Esophagus squamous epithelium (tissue), 5 donors: ENCODE measurements at places on chromosomes 5 and 9.

GRCh38 chr9:88580961-88581360 is 46.0 kb downstream of the NXNL2 start:
- DNase-seq = no peak

- DNase-seq = no peak
These were observed 9.2 kb upstream of the PHYHD1 start for GRCh38 chr9:128911529-128912035.

DNA sequence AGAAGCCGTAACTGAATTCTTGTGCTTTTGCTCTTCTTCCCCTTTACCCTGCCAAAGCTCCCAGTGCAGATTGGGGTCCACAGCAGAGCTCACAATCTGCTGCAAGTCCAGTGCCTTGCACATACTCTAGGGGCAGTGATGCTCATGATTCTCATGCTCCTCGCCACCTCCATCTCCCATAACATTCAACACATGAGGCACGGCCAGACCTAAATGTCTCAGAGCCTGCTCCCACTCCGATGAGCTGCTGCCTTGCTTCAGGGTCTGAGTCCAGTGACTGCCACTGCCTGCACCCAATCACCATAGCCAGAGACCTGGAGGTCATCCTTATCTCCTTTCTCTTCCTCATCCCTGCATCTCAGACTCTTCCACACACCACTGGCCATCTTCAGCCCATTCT is 10.5 kb downstream of the CSF1R start:
- no peak for DNase-seq

DNA sequence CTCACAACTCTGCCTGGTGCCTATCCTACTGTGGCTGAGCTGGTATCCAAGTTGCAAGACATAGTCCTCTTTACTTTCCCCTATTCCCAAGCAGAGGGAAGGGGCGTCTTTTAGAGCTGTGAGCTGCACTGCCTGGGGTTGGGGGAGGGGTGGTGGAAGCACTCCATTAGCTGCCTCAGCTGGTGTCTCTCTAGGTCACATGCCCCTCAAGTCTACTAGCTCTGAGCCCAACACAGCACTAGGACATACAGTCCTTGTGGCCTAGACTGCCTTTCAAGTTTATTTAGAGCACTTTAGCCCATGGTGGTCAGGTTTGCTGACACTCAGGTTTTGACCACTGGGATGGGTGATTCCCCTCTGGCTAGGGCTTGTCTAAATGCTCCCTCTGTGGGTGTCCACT is 54.7 kb downstream of the SREK1 start:
- no peak for DNase-seq

- no peak for DNase-seq
These were observed 404.5 kb downstream of the YTHDC2 start for GRCh38 chr5:113917997-113918396.

DNA sequence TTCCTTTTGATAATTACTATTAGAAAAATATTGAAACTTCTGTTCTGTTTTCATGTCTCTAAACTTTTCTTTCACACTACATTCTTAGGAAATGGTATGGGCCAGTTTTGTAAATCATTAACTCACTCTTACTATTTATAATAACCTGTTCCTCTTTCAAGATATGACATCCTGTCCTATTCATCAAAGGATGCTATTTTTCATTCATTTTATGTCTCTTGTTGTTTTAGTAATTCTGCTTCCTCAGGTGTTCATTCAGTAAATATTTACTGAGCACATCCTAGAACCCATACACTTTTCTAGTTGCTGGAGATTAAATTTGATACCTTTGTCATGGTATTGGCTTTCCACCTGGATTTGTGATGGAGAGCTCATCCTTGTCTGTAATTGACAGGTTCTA is 58.0 kb downstream of the GDA start:
- DNase-seq = no peak

- no peak for DNase-seq
These were observed 77.5 kb downstream of the CERT1 start for GRCh38 chr5:75433814-75434506.

- no peak for DNase-seq
These were observed 343.1 kb downstream of the CTNND2 start for GRCh38 chr5:11560915-11561697.

- DNase-seq = no peak
These were observed 31.9 kb upstream of the ZNF354A start for GRCh38 chr5:178762391-178762790.

GRCh38 chr9:111789881-111790280 is 4.9 kb downstream of the SHOC1 start:
- no peak for DNase-seq

DNA sequence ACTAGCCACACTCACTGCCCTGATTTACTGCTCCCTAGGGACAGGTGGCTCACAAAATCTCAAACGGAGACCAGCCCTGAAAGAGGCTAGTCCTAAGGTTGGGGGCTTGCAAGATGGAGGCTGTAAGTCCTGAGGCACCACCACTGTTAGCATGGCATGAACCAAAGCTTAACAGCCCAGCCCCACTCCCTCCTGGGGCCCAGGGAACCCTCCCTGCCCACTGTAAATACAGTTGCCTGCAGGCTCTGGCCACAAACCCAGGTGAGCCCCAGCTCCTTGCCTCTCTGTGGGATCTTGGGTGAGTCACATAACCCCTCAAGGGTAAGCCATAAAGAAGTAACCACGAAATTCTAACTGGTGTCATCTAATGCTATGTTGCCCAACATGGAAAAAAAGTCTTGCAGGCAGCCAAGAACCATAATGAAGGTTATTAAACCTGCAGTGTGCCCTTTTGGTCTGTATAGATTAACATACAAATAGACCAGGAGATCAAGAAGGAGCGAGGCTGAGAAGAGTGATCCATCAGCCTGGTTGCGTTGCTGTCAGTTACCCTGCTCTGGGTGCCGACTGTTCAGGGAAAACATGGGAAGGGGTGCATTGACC is 1.7 kb upstream of the POMT1 start:
- DNase-seq = no peak

DNA sequence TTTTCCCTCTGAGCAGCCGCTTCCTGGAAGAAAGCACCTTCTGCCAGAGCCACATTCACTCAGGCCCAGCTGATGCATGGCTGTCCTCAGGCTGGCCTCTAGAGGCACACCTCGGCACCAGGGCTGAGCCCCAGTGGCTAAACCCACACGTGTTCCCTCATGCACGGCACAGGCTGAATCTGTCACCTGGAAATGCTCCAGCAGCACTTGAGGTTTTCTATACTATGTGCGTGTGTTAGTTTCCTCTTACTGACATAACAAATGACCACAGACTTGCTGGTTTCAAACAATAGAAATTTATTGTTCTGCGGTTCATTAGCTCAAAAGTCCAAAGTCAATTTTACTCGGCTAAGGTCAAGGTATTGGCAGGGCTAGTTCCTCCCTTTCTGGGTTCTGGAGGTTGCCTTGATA is 141.4 kb downstream of the LRRC70 start:
- DNase-seq = no peak

- DNase-seq = no peak
These were observed 106.0 kb downstream of the ARRDC3 start for GRCh38 chr5:91277093-91277626.

GRCh38 chr5:140821375-140822280 is at the start of gene PCDHA5:
PCDHA5 (plus strand) TSS chr5:140821613.
- DNase-seq = no peak

DNA sequence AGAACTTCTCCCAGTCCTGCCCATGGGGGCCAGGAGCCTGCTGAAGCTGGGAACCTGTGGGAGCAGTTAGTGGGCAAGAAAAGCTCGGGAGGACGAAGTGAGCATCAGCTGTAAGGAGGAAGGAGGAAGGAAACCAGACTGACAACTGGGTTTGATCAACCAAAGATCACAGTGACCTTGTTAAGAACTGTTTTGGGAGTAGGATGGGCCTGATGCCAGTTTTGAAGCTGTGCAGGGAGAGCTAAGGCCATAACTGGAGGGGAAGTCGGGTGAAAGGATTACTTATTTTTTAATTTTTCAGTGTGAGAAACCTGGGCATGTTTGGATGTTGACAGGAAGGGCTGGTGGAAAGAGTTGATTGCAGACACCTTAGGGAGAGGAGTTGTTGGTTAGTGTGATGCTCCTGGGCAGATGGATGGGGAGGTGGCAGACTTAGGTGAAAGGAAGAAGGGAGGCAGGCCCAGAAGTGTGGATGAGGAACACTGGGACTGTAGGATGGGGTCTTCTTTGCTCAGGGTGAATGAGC is 58.3 kb upstream of the KLF4 start:
- no peak for DNase-seq

GRCh38 chr9:93252781-93253530 is 69.0 kb downstream of the WNK2 start:
- no peak for DNase-seq

GRCh38 chr5:178403351-178403750 is 170.7 kb upstream of the PHYKPL start:
- no peak for DNase-seq

DNA sequence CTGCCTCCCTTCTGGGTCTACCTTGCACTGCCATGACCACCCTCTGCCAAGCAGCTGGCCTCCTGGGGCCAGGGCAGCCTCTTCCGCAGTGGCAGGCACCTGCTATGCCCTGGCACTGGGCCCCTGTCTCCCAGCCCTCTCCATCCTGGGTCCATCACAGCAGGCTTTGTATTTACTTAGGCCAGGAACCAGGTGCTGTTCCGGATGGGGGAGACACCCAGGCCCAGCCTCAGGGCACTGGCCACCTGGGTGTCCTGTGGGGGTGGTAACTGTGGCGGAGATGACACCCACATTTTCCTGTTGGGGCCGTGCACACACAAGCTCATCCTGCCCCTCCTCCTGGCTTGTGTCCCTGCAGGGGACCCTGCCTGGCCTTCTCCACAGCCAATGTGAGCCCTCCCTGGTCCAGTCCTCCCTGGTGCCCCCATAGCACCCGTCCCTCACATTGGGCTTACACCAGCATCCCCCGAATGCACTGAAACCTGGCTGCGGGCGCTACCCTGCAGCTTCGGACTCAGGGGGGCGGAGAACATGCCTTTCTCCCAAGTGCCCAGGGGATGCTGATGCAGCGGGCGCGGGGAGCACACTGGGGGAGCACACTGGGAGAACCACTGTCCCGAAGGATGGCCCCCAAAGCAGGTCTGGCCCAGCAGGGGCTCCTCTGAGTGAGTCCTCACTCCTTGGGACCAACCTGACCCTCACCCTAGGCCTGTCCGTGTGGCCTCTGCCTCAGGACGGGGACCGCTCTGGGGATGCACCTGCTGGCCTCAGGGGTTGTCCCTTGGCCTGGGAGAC is 17.9 kb downstream of the FAM163B start:
- no peak for DNase-seq

GRCh38 chr5:76145945-76146344 is 62.8 kb downstream of the SV2C start:
- DNase-seq = no peak

DNA sequence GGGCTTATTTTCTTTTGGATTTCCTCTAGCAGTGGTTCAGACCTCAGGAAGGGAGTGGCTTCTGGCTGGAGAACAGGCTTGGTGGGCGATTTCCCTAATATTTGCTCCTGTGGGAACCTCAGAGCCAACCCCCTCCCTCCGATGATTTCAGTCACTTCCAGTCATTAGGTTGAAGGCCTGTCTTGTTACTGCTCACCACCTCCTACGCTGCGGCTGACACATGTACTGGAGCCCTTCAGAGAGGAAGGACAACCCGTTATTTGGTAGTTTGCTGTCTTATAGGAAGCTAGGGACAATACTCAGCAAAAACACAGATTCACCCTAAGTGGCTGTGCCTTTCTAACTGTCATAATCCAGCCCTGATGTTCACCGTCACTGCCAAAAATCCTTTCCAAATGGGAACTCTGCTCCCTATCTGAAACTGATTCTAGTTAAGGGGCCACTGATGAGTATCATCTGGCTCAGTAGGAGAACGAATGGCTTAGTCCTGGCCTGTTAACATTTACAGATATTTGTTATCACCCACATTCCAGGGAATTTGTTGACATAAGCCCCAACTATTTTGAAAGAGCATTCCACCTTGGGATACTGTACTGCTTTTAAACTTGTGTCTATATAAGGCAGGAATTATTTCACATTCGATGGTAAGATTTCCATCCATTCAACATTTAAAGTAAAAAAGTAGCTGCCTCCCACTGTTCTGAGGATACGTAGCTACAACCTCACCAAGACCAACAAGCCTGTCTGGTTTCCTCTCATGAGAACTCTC is 29.3 kb upstream of the ANKH start:
- no peak for DNase-seq

DNA sequence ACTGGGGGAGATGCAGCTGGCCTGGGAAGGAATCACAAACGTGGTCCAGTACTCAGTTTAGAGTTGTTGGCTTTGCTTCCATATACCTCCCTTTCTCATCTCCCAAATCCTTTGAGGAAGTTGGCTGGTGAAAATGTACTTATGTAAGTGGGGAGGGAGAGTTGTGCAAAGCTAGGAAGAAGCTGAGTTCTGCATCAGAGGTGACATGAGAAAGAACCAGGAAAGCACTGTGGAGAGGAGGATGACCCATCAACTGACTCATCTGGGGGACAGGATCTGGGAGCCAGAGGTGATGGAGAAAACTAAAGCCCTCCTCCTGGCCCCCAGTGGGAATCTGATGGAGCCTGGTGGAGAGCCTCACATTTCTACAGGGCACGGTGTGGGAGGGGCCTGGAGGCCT is 16.2 kb downstream of the KCNMB1 start:
- no peak for DNase-seq

DNA sequence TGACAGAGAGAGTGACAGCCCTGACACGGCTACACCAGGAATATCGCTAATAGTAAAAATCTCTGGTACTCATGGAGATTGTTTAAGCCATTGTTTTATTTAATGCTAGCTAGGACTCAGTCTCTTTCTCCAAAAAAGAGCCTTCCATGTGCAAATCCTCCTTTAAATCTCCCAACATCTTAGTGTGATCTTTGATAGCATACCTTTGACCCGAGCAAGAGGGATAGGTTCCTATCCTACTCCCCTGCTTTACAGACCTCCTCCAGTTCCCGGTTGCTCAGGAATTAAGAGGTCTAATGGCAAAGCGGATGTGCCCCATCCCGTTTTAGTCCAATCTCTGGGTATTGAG is 663 bp upstream of the FRMD3 start:
- no peak for DNase-seq

- DNase-seq = no peak
These were observed 15.0 kb upstream of the GPX3 start for GRCh38 chr5:151005187-151005949.

GRCh38 chr5:151004499-151004898 is 15.9 kb upstream of the GPX3 start:
- DNase-seq = no peak

DNA sequence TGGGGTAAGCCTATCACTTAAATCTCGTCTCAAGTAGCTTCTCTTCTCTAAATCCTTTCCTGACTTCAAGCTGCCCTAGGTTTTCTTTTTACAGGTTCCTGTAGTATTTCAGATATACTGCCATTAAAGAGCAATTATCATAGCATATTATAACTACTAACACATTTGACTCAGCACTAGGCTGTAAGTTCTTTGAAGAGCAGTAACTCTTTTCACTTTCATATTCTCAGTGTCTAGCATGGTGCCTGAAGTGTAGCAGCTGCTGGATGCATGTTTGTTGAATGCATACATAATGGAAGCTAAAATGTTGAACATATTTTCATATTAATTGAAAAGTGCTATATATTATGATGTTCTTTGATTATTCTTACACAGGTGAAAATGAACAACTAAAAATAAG is 22.5 kb downstream of the CCDC152 start:
- DNase-seq = no peak

- no peak for DNase-seq
These were observed 237.3 kb downstream of the DRD1 start for GRCh38 chr5:175206669-175207068.

- DNase-seq = no peak
These were observed 309.8 kb downstream of the TAF11L14 start for GRCh38 chr5:17944046-17944445.

GRCh38 chr5:33892620-33893137 is 889 bp upstream of the ADAMTS12 start:
- DNase-seq = no peak
